ENCODE measurements at places on chromosomes 4 and X. TPM values are rescaled to one million over a fixed set of nuclear protein-coding genes. Genes with fewer than 3 reads are reported as not detected.

DNA sequence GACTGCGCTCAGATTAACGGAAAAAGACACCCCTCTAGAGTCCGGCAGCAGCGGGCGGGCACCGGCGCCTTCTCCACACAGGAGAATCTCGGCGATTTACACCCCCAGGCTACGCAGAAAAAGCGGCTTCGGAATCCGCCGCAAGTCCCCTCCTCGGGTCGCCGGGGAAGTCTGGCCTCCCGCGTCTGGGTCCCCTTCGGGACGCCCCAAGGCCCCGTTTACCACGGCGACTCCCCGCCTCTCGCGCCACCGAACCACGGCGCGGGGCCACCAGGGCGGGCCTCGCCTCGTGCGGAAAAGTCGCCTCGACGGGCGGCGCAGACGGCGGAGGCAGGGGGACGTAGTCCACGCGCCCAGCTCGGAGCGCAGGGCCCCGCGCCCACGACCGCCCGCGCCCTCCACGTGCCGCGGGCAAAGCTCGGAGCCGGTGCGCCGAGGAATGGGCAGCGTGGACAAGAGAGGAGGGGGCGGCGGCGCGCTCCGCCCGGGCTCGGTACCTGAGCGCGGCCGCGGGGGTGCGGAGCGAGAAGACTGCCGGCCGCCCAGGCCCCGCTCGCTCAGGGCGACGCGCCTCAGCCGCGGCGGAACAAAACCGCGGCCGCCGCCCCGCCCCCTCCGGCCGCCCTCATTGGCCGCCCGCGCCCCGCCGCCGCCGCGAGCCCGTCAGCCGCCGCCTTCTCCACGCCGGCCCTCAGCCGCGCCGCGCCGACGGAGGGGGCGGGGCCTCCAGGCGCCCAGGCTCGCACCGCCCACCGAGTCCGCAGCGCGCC lies at the start of gene FAM53A:
Gene FAM53A, minus strand, starts transcription at position 578 of the 770 bp plus-strand sequence. CDS start 15,572 bp downstream, outside the sequence.
- no peak within 1 kb of the TSS for H3K27ac ChIP-seq
- peak; percentile 94 for DNase-seq

DNA sequence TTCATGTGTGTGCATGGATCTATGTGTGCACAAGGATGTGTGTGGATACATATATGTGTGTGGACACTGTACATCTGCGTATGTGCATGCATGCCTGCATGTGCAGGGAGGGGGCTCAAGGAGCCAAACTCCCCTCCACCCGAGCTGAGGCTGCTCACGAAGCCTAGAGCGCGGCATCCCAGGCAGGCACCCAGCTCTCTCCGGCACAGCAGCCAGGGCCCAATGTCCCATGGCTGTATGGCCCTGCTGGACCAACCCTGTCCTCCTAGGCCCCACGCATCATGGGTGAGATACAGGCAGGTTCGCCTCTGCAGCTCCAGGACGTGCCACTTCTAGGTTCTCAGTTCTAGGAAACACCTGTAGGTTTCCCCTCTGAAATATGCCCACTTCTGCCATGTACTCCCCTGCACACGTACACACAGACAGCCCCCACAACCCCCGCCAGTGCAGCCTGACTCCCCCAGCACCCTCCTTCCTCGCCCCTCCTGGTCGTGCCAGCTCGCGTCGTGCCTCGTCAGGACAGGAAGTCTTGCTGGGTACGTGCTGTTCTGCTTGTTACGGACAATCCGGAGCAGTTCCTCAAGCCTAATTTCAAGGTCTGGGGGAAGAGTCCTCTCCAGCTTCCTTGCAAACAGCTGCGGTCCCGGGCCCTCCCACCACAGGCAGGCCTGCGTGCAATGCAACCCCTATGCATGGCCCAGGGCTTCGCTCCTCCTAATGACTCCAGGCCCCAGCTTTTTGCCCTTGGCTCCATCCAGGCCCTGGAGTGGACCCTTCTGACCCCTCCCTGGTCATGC lies 3.2 kb upstream of the ADRA2C start:
- no peaks in the 10 kb centered on the region for H3K36me3 ChIP-seq
- peaks cover 5% of the 10 kb centered on the region for H3K4me1 ChIP-seq
- H3K4me3 ChIP-seq, result no peak overlapping the region
- H3K27me3 ChIP-seq, result peaks cover 24% of the 10 kb centered on the region

GRCh38 chr4:84401701-84402306 lies 97.3 kb downstream of the NKX6-1 start:
- H3K27me3 ChIP-seq, result no peaks in the 10 kb centered on the region
- no peak overlapping the region for H3K27ac ChIP-seq
- H3K4me1 ChIP-seq, result no peaks in the 10 kb centered on the region
- H3K4me3 ChIP-seq, result no peak overlapping the region

DNA sequence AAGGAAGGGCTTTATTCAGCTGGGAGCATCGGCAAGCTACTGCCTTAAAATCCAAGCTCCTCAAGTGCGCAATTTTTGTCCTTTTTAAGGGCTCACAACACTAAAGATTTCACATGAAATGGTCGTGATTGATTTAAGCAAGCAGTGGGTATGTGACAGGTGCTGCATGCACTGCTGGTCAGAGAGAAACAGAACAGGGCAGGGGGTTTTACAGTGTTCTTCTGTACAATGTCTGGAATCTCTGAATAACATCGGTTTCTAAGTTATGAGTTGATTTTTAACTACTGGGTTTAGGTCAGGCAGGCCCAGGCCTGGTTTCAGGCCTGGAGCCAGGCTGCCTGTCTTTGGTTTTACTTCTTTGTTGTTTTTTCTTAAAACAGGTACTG lies 6.0 kb downstream of the UGT2B17 start:
- DNase-seq, result peak; percentile 25
- no peaks in the 10 kb centered on the region for H3K36me3 ChIP-seq
- H3K4me3 ChIP-seq, result no peak overlapping the region
- H3K27me3 ChIP-seq, result no peaks in the 10 kb centered on the region
- H3K4me1 ChIP-seq, result no peaks in the 10 kb centered on the region
- no peak overlapping the region for H3K27ac ChIP-seq

GRCh38 chrX:9530848-9531274 lies 66.0 kb downstream of the TBL1X start:
- peak overlapping the region; percentile 60 for H3K27ac ChIP-seq
- H3K4me3 ChIP-seq, result peak overlapping the region; percentile 6
- peak; percentile 74 for DNase-seq
- H3K27me3 ChIP-seq, result no peaks in the 10 kb centered on the region

DNA sequence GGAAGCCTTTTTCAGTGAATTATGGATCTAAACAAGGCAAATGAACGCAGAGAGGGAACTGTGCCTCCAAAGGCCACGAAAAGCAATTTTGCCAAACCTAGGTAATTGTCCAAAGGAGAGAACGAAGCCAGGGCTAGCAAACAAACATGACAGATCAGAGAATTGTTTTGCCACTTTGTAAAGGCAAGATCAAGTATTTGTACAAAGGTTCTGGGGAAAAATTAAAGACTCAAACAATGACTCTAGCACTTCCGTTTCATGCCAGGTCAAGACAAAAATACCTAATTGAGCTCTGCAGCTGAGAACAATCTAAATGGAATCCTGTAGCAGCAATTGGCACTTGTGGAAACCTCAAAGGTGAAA lies 8.5 kb downstream of the RBM47 start:
- DNase-seq, result no peak
- H3K27me3 ChIP-seq, result no peaks in the 10 kb centered on the region
- no peak overlapping the region for H3K4me3 ChIP-seq

Gene RTL5
- polyA plus RNA-seq, result 1.1 TPM

DNA sequence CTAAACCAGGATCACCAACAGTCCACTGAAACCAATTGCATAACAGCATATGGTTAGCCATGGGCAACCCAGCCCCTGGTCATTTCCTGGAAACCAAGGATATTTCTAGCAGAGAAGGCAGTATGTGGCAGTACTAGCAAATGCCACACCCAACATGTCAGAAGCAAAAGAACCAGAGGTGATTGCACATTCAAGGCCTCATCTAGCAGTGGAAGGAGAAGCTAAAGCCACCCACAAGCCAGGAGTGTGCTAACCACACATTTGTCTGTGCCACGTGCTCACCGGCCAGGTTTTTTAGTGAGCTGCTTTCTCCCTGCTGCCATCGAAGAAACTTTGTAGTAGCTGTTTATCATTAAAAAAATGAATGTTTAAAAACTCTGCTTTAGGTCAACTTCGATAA lies 42.0 kb downstream of the TEC start:
- no peaks in the 10 kb centered on the region for H3K36me3 ChIP-seq
- no peak overlapping the region for H3K4me3 ChIP-seq
- H3K4me1 ChIP-seq, result peaks cover 4% of the 10 kb centered on the region
- DNase-seq, result no peak
- no peak overlapping the region for H3K27ac ChIP-seq

DNA sequence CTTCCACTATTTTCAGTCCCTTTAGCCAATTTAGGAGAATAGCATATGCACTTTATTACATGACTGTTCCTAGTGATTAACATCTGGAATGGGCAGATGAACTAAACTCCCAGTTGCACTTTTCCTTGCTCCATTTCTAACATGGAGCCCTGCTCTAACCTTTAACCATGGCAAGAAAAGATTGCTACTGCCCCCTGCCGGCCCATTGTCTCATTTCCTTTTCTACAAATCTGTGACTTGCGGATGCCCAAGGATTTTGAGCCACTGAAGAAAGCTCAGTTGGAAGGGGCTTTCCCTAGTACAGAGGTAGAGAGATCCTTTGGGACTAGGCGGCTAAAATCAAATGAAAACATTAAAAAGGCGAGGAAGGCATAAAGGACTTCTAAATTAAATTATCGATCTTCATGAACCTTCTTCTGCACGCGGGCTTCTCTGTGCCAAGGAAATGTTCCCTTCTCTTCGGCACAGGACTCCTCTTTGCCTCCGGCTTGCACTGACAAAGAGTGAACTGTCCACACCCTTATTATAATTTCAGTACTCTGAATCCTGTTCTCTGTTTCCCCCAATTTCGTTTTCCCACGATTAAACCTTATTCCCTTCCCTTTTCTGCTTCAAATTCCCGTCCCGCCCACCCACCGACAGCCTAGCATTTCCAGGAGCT lies 577 bp upstream of the GLRA2 start:
- H3K27me3 ChIP-seq, result peaks cover 2% of the 10 kb centered on the region
- no peak overlapping the region for H3K27ac ChIP-seq
- no peaks in the 10 kb centered on the region for H3K4me1 ChIP-seq
- peak; percentile 16 for DNase-seq
- H3K36me3 ChIP-seq, result no peaks in the 10 kb centered on the region
- no peak overlapping the region for H3K4me3 ChIP-seq

DNA sequence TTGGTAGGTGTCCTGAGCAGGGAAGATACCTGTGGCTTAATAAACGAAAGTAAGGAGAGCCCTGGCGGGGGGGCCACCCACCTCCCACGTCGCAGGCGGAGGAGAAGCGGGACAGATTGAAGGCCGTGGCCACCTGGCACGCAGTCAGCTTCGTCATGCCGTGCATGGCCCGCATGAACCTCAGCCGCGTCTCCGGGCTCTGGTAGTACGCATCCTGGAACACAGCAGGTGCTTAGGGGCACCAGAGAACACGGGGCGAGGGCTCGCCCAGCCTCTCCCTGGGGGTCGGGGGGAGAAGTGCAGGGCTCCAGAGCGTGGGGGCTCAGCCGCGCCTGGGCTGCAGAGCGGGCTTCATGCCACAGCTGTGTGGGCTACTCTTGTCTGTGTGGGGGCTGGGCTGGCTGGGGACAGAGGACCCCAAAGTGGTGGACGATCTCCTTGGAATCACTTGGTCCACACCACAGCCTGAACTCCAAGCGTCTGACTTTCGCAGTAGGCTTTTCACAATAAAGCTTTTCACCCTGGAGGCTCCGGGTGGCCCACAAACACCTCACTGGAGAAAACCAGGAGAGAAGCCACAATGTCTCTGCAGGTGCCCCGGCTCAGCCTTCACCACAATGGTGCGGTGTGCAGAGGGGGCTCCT lies 27.1 kb upstream of the SLC25A6 start:
- H3K4me1 ChIP-seq, result no peaks in the 10 kb centered on the region
- H3K4me3 ChIP-seq, result no peak overlapping the region
- no peak for DNase-seq

DNA sequence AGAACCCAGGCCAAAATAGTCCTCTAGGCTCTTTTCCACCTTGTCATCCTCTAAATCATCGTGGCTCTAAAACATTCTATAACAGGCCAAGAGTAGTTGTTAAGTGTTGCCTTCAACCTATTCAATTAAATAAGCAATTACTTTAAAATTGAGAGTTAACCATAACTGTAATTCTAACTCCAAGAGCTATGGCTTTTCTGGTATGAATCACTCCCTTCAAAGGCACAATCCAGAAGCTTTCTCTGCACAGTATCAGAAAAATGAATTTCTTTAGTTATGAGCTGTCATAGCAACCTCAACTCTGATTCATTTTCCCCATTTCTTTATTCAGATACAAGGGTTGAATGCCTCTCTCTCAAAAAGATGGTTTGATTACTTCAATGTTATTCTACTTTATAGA lies 21.7 kb downstream of the INPP4B start:
- no peaks in the 10 kb centered on the region for H3K27me3 ChIP-seq
- DNase-seq, result no peak
- no peaks in the 10 kb centered on the region for H3K36me3 ChIP-seq

- H3K27ac ChIP-seq, result no peak overlapping the region
- H3K36me3 ChIP-seq, result no peaks in the 10 kb centered on the region
- H3K4me1 ChIP-seq, result peaks cover 69% of the 10 kb centered on the region
- no peak overlapping the region for H3K4me3 ChIP-seq
These were observed 124.9 kb downstream of the IRF2 start for GRCh38 chr4:184349283-184350039.

- H3K27ac ChIP-seq, result no peak overlapping the region
- no peaks in the 10 kb centered on the region for H3K4me1 ChIP-seq
- no peak overlapping the region for H3K4me3 ChIP-seq
- no peaks in the 10 kb centered on the region for H3K36me3 ChIP-seq
- DNase-seq, result no peak
These were observed 288.1 kb downstream of the SH3BGRL start for GRCh38 chrX:81489987-81490386.

Gene SPP1
- not detected for polyA plus RNA-seq

- H3K36me3 ChIP-seq, result no peaks in the 10 kb centered on the region
- peak; percentile 77 for DNase-seq
- peaks cover 28% of the 10 kb centered on the region for H3K4me1 ChIP-seq
- no peaks in the 10 kb centered on the region for H3K27me3 ChIP-seq
- H3K27ac ChIP-seq, result peak overlapping the region; percentile 47
- no peak overlapping the region for H3K4me3 ChIP-seq
These were observed 39.7 kb upstream of the DCLK2 start for GRCh38 chr4:150038335-150039076.

DNA sequence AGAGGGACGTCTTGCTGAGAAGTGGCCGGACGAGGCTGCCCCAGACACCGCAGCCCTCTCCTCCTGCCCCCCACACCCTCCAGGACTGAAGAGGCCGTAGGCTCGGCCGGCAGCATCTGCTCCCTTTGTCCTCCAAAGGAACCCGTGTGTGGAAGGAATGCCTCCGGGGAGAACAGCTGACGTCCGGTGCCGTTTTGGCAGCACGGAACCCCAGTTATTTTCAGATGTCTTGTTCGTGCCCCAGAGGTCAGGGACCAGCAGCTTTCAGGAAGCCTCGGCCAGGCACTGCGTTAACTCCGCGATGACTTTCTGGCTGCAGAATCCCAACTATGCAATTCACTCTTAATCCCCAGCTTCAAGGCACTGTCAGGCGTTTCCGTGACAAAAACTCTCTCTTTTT lies 10.9 kb upstream of the PPP2R3B start:
- H3K27me3 ChIP-seq, result no peaks in the 10 kb centered on the region
- no peaks in the 10 kb centered on the region for H3K4me1 ChIP-seq
- DNase-seq, result no peak
- H3K36me3 ChIP-seq, result no peaks in the 10 kb centered on the region
- no peak overlapping the region for H3K27ac ChIP-seq

Data from B cell (primary cell).